CD4-positive, CD25-positive, alpha-beta regulatory T cell (primary cell): ENCODE measurements at places on chromosomes 5 and 9.

DNA sequence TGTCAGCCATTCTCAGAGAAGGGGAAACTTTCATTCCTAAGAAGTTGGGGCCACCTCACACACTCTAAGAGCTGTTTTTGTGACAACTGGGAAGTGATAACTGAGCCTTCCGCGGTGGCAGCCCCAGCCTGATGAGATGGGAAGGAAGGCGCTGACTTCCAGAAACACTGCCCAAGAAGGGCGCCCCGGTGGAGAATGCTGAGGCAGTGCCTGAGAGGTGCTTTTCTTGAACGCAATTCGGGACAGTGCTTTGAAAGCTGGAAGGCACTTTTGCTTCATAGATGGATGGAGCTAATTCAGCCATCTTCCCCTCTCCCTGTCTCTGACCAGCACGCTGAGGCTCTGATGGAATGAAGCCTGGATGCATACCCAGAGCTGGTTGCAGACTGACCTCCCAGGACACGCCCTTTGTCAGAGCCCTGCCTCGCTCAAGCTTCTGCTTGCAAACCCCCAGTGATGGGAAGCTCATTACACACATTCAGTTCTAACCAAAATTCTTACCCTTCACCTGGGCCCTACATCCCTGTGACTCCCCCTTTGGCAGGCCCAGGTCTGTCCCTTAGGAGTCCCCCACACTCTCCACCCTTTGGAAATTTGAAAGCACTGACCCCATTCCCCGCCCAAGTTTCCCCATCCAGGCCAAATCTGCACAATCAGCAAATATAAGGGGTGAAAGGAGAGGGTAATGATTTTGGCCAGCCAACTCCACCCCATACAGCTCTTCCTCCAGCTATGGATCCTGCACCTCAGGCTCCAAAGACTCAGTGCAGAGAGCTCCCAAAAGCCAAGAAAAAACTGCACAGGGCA is 66.6 kb upstream of the SLC25A51 start:
- no peak for DNase-seq

GRCh38 chr9:135302329-135303279 is 177.0 kb upstream of the PPP1R26 start:
- no peak for DNase-seq

GRCh38 chr9:88757406-88758010 is 222.5 kb downstream of the NXNL2 start:
- no peak for DNase-seq

DNA sequence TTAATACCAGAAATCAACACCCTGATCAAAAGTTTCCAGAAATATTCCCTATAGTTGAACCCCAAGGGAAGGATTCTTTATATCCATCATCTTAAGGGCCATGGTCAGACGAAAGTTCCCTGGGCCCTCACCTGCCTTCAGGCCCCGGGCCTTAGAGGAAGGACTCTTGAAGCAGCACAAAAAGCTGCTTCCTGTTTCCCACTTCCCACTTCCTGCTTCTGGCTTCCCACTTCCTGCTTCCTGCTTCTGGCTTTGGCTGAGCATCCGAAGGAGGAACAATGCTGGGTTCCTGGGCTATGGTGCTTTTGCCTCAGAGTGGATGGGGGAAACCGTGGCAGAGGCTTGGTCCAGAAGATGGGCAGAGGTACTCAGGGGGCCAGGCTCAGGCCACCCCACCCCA is 25.8 kb upstream of the DAP start:
- no peak for DNase-seq

- DNase-seq = peak; percentile 71
Observed at GRCh38 chr5:132238169-132238744, 10.6 kb upstream of the P4HA2 start.

GRCh38 chr9:137319011-137319738 is 17.1 kb upstream of the NRARP start:
- no peak for DNase-seq

- no peak for DNase-seq
Observed at GRCh38 chr5:90519081-90519480, 10.3 kb downstream of the LYSMD3 start.

GRCh38 chr9:68705531-68706362 is 707 bp downstream of the PIP5K1B start:
- peak; percentile 55 for DNase-seq

DNA sequence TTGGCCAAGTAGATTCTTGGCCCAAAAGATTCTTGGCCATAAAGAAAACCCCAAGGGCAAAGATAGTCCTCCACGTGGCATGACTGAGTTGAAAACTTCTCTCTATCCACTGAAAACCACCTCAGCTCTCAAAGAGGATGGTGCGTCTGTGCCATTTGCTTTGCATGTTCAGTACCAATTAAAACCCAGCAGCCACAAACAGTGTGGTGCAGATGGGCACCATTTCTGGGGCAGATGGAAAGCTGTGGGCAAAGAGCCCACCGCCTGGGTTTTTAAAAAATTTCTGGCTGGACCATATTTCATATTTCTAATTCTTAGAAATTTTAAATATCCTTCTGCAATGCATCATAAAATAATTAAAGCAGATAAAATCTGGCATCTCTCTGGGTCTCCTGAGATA is 84.5 kb upstream of the PUM3 start:
- no peak for DNase-seq

DNA sequence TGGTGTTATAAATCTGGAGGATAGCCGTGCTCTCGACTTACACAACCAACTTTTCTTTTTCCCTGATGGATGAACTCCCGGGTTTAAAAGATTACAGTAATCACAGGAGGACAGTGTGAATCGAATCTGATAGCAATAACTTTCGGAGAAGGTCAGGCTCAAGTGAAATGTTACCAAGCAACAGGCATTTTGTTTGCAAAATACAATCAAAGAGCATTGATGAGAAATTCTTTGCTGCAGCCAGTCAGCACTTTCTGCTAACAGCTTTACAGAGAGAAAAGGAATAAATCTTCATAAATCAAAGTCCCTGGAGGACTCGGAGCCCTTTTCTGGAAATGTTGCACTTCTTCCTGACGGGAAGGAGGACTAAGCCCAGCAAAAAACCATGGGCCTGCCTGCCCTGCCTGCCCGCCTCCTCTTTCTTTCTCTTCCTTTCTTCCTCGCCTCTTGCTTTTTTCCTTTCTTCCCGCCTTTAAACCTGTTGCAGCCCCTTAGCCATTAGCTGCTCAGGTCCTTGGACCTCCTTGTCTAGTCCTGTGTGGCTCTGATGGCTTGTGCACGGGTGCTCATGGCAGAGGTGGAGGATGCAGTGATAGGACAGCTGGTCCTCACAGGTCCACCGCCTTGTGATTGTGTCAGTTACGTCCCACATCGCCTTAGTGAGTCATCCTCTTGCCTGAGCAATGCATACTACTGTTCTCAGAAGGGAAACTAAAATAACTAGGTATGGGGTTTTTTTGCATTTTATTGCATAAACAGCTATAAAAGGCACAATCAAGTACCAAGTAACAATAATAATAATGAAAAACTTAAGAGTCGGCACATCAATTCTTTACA is 6.2 kb downstream of the DMRT3 start:
- no peak for DNase-seq

GRCh38 chr9:7058473-7058872 is 300.7 kb downstream of the KDM4C start:
- no peak for DNase-seq

- no peak for DNase-seq
Observed at GRCh38 chr9:130399768-130400167, 45.0 kb upstream of the ASS1 start.

DNA sequence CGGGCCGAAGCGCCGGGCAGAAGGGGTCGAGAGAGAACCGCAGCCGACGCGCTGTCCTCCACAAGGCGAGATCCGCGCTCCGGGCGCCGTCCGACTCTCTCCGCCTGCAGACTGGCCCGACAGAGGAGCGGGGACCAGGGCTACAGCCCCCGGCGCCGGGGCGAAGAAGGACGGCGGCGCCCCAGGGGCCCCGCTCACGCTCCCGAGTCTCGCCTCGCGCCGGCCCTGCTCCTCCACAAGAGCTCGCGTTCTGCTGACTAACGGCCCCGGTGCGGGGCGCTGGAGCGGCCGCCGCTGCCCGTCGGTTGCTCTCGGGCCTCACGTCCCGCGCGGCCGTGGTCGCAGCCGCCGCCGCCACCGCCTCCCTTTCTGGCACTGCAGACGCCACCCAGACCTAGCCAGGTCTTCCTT is 338 bp downstream of the ABHD17B start:
- no peak for DNase-seq

DNA sequence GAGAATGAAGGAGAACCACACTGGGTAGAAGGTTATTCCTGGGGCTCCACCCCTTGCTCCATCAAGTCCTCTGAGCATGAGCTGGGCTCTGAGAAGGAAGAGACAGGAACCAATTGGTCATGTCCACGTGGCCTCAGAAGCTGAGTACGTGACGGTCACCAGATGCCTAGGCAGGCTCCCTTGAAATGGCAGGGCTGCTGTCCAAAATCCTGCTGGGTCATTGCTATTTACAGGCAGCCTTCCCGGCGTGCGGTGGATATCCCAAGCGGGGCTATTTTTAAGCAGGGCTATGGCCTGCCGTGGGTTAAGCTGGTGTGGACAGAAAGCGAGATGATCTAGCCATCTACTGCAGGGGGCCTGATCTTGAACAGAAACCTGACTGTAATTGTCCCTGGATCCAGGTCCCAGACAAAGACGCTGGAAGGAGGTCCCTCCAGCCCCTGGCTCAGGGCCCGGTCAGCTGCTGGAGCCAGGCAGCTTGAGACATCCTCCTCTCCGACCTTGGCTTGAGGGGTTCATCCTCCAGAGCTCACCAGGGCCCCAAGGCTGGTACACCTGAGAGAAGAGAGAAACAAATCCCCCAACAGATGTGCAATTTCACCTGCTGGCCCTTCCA is 550 bp upstream of the CKMT2 start:
- no peak for DNase-seq

DNA sequence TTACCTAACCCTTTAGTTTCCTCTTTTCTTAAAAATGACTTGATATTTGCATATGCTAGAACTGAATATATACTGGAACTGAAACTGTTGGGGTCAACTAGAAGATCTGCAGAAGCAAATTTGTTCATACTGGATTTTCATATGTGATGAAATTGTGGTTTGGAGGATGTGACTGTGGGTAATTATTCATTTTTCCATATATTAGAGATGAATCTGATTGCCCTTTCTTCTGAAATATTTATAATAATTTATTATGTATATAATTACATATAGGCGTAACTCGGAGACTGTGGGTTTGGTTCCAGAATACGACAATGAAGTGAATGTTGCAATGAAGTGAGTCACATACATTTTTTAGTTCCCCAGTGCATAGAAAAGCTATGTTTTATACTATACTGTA is 149.1 kb downstream of the ATP10B start:
- no peak for DNase-seq

- DNase-seq = no peak
Observed at GRCh38 chr9:89879276-89879675, 274.5 kb downstream of the GADD45G start.
